ENCODE measurements at places on chromosomes 2 and 18.

DNA sequence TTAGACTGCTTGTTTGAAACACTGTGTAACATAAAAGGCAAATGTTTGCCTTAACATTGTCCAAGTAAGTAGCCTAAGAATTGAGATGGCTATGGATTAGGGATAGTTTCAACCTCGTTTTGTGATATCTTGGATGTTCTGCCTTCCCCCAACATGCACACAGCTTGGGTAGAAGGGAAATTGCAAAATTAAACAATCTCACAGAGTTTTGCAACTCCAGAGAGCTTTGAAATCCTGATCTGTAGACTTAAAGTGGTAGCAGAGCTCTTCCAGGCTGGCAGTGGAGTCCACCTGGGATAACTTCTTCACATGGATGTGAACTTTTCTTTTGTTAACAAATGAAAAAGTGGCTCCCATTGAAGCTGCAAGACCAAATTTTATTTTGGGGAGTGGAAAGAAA lies 59.6 kb downstream of the CHRNA1 start:
- DNase-seq: no peak

- DNase-seq: no peak
Observed at GRCh38 chr18:31244771-31245394, 73.1 kb upstream of the DSG1 start.

- no peak for DNase-seq
Observed at GRCh38 chr2:112721819-112722522, 1.2 kb downstream of the NT5DC4 start.

DNA sequence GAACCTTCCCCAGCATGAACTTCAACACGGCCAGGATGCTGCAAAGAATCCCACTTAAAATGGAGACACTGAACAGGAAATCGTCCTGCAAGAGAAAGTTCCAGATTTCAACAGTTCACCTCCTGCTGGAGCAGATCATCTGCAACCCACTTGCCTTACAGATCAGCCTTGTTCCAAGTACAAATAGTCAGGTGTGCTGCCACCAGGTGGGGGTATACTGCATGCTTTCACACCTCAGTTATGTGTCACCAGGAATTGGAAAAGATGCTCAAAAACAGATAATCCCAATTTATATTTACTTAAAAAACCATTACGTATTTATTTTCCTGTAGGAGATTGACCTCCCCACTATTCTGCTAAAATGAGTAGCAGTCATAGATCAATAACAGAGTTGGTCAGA lies 212.3 kb downstream of the MGAT5 start:
- peak; percentile 9 for DNase-seq

- DNase-seq: peak; percentile 66
Observed at GRCh38 chr2:96408616-96409015, 73.0 kb downstream of the NCAPH start.

- no peak for DNase-seq
Observed at GRCh38 chr2:229562472-229563127, 151.8 kb downstream of the DNER start.

GRCh38 chr2:191190435-191190834 lies 39.6 kb upstream of the STAT4 start:
- DNase-seq: no peak

GRCh38 chr2:127308586-127309138 lies 14.7 kb upstream of the ERCC3 start:
- DNase-seq: no peak

Data from NCI-H226 (cell line).